Activated T-cell treated with anti-CD3 and anti-CD28 coated beads for 1 hour (primary cell): ENCODE measurements at places on chromosomes 2 and 18.

DNA sequence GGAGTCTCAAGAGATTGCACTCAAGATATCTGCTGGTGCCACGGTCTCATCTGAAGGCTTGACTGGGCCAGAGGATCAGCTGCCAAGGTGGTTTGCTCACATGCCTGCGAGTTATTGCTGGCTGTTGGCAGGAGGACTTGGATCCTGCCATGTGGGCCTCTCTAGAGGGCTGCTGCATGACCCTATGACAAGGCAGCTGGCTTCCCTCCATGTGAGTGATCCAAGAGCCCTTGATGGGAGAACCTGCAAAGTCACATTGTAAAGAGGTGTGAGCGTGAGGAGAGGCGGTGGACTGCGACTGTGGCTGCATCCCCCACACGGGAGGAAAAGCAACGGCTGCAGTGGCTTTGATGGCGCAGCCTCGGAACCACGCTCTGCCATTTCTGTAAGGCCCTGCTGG lies 4.0 kb upstream of the ALLC start:
- DNase-seq: no peak

GRCh38 chr2:180208841-180209240 lies 201.7 kb upstream of the CWC22 start:
- no peak for DNase-seq

- no peak for DNase-seq
Observed at GRCh38 chr18:12837747-12838146, 46.3 kb downstream of the PTPN2 start.

GRCh38 chr2:233353101-233353768 lies 1.1 kb upstream of the DGKD start:
- no peak for DNase-seq

- DNase-seq: no peak
Observed at GRCh38 chr2:234025466-234025865, 25.0 kb upstream of the SPP2 start.

DNA sequence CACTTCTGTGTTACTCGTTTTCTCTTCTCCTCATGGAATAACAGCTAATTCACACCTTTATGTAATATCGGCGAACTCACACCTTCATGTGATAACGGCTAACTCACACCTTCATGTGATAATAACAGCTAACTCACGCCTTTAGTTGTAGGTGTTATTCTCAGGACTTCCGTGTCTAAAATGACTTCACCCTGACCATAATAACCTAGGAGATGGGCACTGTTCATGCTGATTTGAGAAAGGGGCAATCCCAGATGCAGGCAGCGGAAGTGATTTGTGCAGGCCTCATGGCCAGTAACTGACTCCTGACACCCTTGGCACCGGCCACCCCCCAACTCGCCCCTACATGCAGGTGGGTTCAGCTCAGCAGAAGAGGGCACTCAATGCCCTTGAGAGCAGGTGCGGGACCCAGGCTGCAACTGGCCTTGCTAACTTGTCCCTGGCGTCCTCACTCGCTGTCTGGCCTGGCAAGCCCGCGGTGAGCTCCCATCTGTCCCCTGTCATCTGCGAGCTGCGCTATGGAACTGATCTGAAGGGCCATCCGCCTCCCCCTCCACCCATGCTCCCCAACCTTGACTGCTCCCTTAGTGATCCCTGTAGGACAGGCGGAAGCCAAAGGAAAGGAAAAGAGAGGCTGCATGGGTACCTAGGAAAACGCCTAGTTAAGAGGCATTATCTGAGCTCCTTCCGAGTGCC lies 42.6 kb upstream of the MTCL1 start:
- no peak for DNase-seq
